ENCODE measurements at places on chromosomes 6 and 20.

DNA sequence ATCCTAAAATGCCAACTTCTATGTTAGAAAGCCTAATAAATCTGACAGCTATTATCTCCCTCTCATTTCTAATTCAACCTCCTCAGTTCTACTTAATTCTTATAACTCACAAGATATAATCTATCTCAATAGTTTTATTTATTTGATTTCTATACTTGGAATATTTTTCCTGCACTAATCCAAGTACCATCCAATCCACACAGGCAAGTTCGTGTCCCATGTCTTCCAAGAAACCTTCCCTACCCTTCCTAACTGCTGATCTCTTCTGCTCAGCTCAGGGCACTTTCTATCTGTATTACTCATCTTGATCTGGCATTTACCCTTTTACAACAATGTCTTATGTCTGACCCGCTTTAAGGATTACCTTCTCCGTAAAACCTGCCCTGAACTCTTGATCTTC is 18.2 kb downstream of the NCOA5 start:
- no peak for DNase-seq

GRCh38 chr6:49913636-49914375 is 47.5 kb upstream of the CRISP1 start:
- no peak for DNase-seq

DNA sequence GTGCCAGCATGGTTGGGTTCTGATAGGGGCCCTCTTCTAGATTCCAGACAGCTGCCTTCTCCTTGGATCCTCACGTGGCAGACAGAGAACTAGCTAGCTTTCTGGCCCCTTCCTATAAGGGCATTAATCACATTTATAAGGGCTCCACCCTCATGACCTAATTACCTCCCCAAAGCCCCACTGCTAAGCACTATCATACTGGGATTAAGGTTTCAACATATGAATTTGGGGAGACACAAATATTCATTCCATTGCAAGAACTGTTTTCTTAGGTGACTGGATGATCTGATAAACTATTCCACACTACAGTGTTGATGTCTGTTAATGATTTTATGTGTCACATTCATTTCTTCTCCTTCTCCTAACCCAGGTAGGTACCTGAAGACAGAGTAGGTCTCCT is 135.8 kb upstream of the COL21A1 start:
- no peak for DNase-seq

GRCh38 chr20:60057123-60057865 is 99.1 kb downstream of the CDH26 start:
- DNase-seq, result peak; percentile 75

- DNase-seq, result no peak
Observed at GRCh38 chr6:15441981-15442380, 196.1 kb downstream of the JARID2 start.

DNA sequence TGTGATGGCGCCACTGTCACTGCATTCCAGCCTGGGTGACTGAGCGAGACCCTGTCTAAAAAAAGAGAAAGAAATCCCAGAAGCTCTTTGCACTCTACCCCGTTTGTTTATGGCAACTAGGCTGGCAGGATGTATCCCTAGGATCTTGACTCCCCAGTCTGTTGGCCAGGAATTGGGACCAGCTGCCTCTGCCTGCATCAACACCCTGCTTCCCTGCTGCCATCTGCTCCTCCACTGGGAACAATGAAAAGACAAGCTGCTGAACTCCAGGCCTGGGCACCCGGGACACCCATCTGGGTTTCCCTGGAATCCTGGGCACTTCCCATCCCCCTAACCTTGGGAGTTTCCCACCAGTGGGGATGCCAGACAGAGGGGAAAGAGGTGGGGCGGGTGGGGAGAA is 64.9 kb downstream of the CPNE5 start:
- no peak for DNase-seq

All from stimulated activated CD8-positive, alpha-beta memory T cell treated with anti-CD3 and anti-CD28 coated beads, Interleukin-4, amount 100 ng/mL, for 48 hours (primary cell).